Lung microvascular endothelial cell (primary cell): ENCODE measurements at places on chromosomes 1 and 21. TPM values are rescaled to one million over a fixed set of nuclear protein-coding genes. Genes with fewer than 3 reads are reported as not detected.
A peak's percentile ranks its signal among the peaks of the same experiment; 100 is the strongest.

- DNase-seq = no peak
Measured at GRCh38 chr1:7043719-7044535, 258.7 kb downstream of the CAMTA1 start.

DNA sequence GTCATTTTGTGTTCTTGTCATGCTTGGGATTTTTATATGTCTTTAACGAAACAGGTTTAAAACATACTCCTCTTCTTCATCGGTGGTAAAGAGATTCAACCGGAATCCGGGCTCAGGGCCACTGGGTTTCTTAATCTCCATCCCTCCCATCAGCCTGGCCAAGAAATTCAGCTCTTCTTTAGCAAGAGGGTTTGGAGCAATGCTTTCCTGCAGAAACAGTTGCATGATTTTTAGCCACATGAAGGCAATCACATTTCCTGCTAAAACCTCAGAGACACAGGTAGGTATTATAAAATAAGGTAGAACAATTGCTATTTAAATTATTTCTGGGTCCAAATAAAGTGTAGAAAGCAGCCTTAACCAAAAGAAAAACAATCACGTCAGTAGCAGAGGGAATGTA, 22.7 kb upstream of the LSM10 start:
- DNase-seq = no peak

DNA sequence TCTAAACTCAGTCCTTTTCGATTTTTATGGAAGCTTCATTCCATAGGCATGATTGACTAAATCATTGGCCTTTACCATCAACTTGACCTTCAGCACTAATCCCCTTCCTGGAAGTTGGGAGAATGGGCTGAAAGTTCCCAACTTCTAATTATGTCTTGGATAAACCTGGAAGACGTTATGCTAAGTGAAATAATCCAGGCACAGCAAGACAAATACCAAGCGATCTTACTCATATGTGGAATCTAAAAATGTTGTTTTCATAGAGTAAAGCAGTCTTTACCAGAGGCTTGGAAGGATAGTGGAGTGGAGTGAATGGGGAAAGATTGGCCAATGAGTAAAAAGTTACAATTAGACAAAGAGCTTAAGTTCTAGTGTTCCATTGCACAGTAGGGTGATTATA, 1453.2 kb downstream of the PLA2G4A start:
- no peak for DNase-seq

DNA sequence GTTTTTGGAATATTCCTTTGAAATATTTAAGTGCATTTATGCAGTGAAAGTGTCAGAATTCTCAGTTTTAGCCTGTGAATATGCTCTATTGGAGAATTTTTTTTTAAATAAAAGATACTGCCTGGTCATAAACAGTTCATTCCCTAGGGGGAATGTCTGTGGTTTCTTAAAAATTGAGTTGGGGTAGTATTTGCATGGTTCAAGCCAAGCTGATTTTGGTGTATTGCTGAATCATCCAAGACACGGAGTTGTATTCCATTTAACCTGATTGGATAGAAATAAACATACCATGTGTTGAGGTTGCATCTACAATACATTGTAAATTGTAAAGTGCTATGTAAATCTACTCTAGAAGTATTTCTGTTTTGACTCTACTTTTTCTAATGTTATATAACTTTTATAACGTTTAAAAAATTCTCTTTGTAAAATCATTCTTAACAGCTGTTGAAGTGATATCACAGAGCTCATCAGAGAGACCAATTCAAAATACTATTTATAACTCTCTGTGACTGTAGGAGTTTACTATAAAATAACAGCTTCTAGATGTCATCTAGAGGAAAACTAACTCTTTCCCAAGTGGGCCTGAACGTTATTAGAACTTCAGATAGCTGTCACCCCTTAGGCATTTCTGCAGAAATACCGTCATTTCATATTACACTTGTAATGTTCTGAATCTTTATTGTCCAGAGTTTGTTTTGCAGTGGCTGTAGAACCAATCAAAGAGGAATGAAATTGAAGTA, 199.1 kb downstream of the USP25 start:
- DNase-seq = no peak

GRCh38 chr1:220438741-220439140, 89.2 kb upstream of the MARK1 start:
- DNase-seq = no peak

DNA sequence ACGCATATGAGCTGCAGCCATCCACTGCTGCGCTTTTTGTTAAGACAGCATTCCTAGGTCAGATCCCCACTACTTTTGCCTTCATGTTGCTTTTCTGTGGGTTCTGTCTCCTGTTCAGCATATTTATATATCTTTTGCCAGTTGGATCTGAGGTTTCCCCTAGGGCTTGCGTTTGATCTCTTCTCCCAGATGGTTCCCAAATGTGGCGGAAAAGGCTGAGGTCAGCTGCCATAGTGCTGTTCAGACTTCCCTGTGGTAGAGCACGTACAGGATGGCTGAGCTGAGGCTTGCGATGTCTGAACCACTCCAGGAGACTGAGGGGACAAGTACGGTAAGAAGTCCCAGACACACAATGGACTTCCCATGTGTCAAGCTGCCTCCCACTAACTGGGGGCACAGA, 39.8 kb downstream of the COL6A1 start:
- DNase-seq = no peak

DNA sequence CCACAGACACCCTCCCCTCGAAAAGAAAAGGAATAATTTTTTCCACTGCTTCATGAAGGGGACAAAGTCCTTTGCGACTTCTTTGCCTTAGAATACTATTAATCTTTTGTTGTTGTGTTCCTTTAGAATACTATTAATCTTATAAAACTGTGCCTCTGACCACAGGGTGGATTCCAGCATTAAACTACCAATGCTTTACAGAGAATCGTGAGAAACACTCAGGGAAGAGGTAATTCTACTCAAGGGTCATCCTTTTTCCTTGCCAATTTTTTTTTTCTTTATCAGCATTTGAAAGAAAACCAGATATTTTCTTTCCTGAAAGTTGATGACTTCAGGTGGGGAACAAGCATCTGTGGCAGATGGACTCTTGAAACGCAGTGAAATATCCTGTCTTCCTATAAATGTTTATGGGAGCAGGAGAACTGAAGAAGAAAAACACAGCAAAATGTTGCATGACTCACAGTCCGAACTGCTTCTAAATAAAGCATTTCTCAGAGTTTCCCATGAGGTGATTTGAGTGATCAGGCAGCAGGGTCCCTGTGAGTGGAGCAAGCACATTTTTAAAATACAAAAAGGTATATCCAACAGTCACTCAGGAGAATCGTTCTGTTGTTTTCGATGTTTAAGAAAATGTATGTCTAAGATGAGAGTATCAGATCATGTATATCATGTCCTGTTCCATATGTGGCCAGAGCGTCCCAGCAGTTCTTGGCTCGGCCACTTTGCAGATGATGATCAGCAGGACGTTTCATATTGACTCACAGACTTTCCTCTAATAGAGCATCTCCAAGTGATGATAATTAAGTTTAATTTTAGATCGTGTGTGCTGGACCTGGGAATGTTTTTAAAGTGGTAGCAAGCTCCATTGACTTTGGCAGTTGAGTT, 154.2 kb upstream of the RUNX1 start:
- peak; percentile 96 for DNase-seq

DNA sequence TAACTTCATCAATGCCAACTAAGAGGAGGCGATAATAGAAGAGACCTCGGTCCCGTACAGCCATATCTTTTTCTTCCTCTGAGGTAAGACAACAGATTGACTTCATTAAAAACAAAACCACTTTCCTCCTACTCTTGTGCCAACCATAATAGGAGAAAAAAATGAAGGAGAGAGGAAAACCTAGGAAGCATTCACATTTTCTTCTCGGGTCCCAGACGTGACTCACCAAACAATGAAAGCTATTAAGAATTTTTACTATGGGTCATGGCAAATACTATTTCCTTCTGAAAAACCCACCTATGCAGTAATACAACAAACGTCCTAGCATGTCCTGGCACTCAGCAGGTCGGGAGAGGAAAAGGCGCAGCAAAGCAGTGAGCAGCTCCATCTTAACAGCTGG, 8.6 kb upstream of the BCL2L15 start:
- DNase-seq = no peak

- DNase-seq = peak; percentile 35
Measured at GRCh38 chr1:200302921-200303290, 106.9 kb downstream of the ZNF281 start.

- no peak for DNase-seq
Measured at GRCh38 chr1:29243023-29243870, 6.9 kb downstream of the PTPRU start.

DNA sequence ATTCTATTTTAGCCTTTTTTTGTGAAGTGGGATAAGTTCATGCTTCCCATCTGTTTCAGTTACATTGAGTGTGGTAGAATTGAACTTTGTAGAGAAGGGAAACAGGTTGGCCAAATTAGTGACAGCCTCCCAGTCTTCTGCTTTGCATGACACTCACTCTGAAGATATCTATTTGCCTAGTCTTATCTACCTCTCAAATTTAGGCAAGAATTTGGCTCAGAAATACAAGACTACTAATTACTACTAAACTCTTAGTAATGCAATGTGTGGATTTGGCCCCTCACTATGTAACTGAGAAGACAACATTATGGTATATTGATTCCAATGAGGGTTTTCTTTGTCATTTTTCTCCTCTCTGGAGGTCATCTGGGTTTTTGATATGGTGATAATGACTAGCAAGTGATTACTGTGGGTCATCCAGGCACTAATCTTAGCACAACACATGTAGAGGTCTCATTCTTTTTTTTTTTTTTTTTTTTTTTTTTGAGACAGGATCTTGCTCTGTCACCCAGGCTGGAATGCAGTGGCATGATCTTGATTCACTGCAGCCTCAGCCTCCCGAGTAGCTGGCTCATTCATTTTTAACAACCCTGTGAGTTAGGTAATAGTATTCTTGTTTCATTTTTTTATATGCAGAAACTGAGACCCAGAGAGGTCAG, 6.3 kb downstream of the FAM20B start:
- peak; percentile 24 for DNase-seq

GRCh38 chr1:43531906-43532584, 1.4 kb downstream of the PTPRF start:
- DNase-seq = no peak

DNA sequence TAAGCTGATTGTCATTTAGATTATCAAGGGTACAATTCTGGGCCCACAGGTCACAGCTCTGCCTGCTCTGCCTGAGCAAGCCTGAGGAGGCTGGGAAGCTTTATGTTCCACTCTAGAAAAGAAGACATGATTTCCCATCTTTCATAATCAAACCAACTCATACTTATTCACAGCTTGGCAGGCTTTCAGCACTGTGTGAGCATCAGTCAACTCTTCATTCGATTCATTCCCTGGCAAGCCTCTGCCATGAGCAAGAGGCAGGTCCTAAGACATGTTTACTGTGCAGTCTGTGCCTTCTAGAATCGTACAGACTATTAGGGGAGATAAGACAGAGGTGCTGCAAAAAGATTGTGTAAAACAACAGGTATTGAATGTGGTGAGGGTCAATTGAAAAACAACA, 24.5 kb upstream of the KIRREL1 start:
- DNase-seq = peak; percentile 85

GRCh38 chr21:43016728-43017127, 42.4 kb downstream of the PKNOX1 start:
- DNase-seq = no peak

GRCh38 chr1:9659328-9659727, 7.8 kb downstream of the PIK3CD start:
- no peak for DNase-seq

DNA sequence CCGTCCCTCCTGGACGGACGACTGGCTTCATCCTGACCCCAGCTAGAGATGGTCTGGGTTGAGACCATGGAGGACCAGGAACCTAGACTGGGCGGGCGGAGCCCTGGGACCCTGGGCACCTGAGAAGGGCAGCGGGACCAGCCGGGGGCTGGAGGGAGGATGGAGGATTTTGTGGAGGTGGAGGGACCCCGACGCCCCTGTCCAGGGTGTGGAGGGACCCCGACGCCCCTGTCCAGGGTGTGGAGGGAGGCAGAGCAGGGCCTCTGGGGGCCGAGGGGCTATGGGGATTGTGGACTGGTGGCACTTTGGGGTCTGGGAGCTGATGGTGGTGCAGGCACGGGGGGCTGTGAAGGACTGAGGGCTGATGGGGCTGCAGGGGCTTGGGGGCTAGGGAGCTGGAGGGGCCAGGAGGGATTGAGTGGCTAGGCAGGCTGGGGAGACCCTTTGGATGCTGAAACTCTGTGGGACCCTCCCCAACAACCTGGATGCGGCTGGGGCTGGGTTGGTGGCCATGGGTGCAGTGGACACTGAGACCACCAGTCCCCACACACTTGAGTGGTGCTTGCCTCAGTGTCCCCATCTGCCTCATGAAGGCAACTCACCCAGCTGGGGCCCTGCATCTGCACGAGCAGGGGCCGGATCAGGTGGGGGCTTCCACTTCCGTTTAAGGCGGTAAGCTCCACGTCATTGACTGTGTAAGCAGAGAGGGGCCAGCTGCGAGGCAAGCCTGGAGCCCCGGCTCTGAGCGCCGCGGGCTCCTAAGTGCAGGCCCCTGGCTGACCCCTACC, 7.4 kb downstream of the GJC2 start:
- no peak for DNase-seq

GRCh38 chr21:42461881-42462877, 33.8 kb downstream of the RSPH1 start:
- no peak for DNase-seq

DNA sequence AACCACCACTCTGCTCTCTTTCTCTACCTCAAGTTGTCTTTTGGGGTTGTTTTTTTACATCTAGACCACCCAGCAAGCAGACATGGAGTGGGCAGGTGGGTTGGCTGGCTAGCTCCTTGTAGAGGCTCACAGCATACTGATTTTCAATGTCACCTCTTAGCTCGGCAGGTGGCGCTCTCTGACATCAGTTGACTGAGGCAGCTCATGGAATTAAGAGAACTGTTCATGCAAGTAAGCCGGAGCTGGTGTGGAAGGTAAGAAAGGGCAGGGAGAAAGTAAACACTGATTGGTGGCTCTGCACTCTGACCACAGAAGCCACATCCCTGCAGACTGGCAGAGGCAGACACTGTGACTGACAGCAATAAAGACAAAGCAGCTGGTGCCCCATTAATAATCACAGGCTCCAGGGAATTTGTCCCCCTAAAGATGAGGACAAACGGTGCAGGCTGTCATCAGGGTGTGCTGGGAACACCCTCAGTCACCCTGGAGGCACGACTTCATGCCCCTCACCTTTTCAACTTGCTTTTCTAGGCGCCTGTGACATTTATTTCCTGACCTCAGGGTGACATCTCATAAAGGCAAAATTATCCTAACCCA, 226.8 kb downstream of the LMX1A start:
- peak; percentile 47 for DNase-seq

SHE gene
- total RNA-seq = 62.3 and 91.7 TPM in 2 replicates

CFHR1 gene
- not detected in 2 replicates for total RNA-seq

SPTA1 gene
- total RNA-seq = 0.40 and 0.87 TPM in 2 replicates

VPS13D gene
- total RNA-seq = 20.9 and 28.8 TPM in 2 replicates

TSPAN2 gene
- 0.79 and 0.87 TPM in 2 replicates for total RNA-seq

MSH4 gene
- 0.22 and 0.40 TPM in 2 replicates for total RNA-seq
